ENCODE measurements at places on chromosomes 13 and 19. TPM values are rescaled to one million over a fixed set of nuclear protein-coding genes. Genes with fewer than 3 reads are reported as not detected.

DNA sequence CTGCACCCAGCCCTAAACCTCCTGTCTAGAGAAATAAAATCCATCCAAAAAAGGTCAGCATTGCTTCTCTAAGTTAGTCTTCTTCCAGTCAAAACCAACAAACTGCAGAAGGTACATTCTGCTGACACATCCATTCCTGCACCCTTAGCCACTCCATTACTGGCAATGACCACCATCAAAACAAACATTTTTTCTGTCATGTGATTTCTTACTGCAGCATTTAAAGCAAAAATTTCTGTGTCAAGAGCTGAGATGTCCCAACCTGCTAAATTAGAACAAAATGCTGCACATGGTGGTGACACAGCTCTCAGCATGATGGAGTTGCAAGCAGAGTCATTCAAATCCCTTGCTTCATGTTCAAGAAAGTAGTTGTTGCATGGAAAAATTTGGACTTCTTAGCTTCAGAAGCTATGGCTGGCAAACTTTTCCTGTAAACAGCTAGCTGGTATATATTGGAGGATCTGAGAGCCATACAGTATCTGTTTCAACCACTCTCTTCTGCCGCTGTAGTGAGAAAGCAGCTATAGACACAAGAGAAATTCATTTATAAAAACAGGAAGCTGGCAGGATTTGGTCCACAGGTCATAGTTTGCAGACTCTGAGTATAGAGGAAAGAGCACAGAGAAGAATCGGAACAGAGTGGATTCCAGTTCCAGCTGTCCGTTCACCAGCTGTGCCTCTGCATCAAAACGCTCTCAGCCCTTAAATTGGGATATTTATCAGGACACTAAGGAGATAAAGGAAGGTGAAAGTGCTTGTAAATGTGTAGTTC is 17.4 kb downstream of the RUBCNL start:
- no peaks in the 10 kb centered on the region for H3K27me3 ChIP-seq
- H3K36me3 ChIP-seq: no peaks in the 10 kb centered on the region
- H3K4me1 ChIP-seq: no peaks in the 10 kb centered on the region
- no peak overlapping the region for H3K27ac ChIP-seq
- no peak overlapping the region for H3K4me3 ChIP-seq
- no peak for DNase-seq

CD33 gene
- polyA plus RNA-seq: 0.61 TPM

- H3K27ac ChIP-seq: no peak overlapping the region
- no peaks in the 10 kb centered on the region for H3K36me3 ChIP-seq
- no peak for DNase-seq
- no peak overlapping the region for H3K4me3 ChIP-seq
- H3K27me3 ChIP-seq: no peaks in the 10 kb centered on the region
Measured at GRCh38 chr13:90793261-90793820, 554.1 kb upstream of the MIR17HG start.

DNA sequence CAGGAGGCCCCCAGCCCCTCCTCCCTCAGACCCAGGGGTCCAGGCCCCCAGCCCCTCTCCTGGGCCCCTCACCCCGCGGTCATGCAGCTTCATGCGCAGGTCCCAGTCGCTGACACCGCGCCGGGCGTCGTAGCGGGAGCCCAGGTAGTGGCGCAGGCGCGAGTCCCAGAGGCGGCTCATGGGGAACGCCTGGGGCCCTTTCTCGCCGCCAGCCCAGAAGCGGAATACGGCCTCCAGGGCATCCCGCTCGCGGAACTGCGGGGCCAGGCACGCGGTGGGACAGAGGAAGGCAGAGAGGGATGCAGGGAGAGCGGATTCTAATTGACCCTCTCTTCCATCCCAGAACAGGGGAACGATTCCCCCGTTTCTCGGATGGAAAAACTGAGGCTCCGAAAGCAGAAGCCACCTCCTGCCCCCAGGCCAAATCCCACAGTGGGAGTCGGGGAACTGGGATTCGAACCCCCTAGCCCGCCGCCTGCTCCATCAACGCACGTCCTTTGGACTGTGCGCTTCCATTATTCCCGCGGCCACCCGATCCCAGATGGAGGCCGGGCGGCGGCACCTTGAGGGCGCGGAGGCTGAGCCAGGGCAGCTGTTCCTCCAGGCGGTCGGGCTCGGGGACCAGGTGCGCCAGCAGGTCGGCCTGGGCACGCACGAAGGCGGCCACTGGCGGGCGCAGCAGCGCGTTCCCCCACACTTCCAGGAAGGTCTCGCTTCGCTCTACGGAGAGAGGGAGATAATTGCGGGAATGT is 4.2 kb upstream of the TNNI3 start:
- no peaks in the 10 kb centered on the region for H3K36me3 ChIP-seq
- no peaks in the 10 kb centered on the region for H3K4me1 ChIP-seq
- H3K27ac ChIP-seq: no peak overlapping the region
- no peak overlapping the region for H3K4me3 ChIP-seq
- no peak for DNase-seq

PRR12 gene
- polyA plus RNA-seq: 18.9 TPM

- DNase-seq: peak; percentile 43
- H3K36me3 ChIP-seq: no peaks in the 10 kb centered on the region
- H3K27ac ChIP-seq: no peak overlapping the region
- no peaks in the 10 kb centered on the region for H3K27me3 ChIP-seq
Measured at GRCh38 chr19:35743640-35744429, 1.4 kb downstream of the U2AF1L4 start.

GRCh38 chr19:929203-929890 is 3.5 kb downstream of the ARID3A start:
- H3K4me3 ChIP-seq: no peak overlapping the region
- no peaks in the 10 kb centered on the region for H3K36me3 ChIP-seq
- peaks cover 23% of the 10 kb centered on the region for H3K4me1 ChIP-seq
- no peaks in the 10 kb centered on the region for H3K27me3 ChIP-seq
- no peak for DNase-seq
- no peak overlapping the region for H3K27ac ChIP-seq

GRCh38 chr13:76489274-76489673 is 396.9 kb downstream of the KCTD12 start:
- no peak for DNase-seq
- H3K27ac ChIP-seq: no peak overlapping the region
- H3K4me3 ChIP-seq: no peak overlapping the region
- no peaks in the 10 kb centered on the region for H3K27me3 ChIP-seq

GRCh38 chr19:7934766-7935165 is 8.7 kb downstream of the TIMM44 start:
- H3K27ac ChIP-seq: no peak overlapping the region
- no peaks in the 10 kb centered on the region for H3K4me1 ChIP-seq
- no peaks in the 10 kb centered on the region for H3K27me3 ChIP-seq
- H3K4me3 ChIP-seq: no peak overlapping the region
- peaks cover 43% of the 10 kb centered on the region for H3K36me3 ChIP-seq

CFAP97D2 gene
- polyA plus RNA-seq: 1.2 TPM

DNA sequence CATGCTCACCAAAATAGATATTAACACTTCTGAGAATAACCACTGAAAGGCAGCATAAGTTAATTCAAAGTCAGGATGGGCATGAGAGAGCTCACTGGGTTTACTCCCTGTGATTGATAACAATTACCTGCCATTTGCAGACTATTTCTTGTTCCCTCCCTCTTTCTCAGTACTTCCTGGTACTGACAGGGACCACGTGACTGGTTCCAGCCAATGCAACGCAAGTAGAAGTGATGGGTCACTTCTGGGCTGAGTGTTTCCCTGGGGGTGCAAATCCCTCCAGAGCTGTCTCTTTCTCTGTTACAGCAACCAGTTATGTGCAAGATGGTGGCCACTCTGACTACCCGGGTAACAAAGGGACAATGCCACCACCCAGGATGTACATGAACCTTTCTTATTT is 118.8 kb downstream of the EFNB2 start:
- H3K4me3 ChIP-seq: no peak overlapping the region
- peaks cover 10% of the 10 kb centered on the region for H3K27me3 ChIP-seq
- no peak for DNase-seq
- no peaks in the 10 kb centered on the region for H3K36me3 ChIP-seq
- H3K4me1 ChIP-seq: no peaks in the 10 kb centered on the region

GRCh38 chr19:56823417-56823816 is 17.1 kb downstream of the PEG3 start:
- DNase-seq: no peak
- peaks cover 5% of the 10 kb centered on the region for H3K36me3 ChIP-seq
- H3K4me1 ChIP-seq: no peaks in the 10 kb centered on the region
- H3K4me3 ChIP-seq: no peak overlapping the region

CLDN10 gene
- 258 TPM for polyA plus RNA-seq

PGLYRP1 gene
- not detected for polyA plus RNA-seq

MAG gene
- 0.47 TPM for polyA plus RNA-seq

GRCh38 chr13:21849323-21849722 is 178.4 kb downstream of the FGF9 start:
- no peaks in the 10 kb centered on the region for H3K36me3 ChIP-seq
- no peaks in the 10 kb centered on the region for H3K4me1 ChIP-seq
- peaks cover 9% of the 10 kb centered on the region for H3K27me3 ChIP-seq
- H3K4me3 ChIP-seq: no peak overlapping the region
- H3K27ac ChIP-seq: no peak overlapping the region

EDNRB gene
- 6.4 TPM for polyA plus RNA-seq

CLDND2 gene
- polyA plus RNA-seq: 7.7 TPM

GRCh38 chr13:43631106-43631505 is 155.7 kb downstream of the ENOX1 start:
- no peaks in the 10 kb centered on the region for H3K27me3 ChIP-seq
- H3K36me3 ChIP-seq: no peaks in the 10 kb centered on the region
- H3K4me1 ChIP-seq: no peaks in the 10 kb centered on the region
- H3K27ac ChIP-seq: no peak overlapping the region

- no peaks in the 10 kb centered on the region for H3K36me3 ChIP-seq
- H3K27me3 ChIP-seq: no peaks in the 10 kb centered on the region
- no peak overlapping the region for H3K4me3 ChIP-seq
- no peak overlapping the region for H3K27ac ChIP-seq
Measured at GRCh38 chr13:44974056-44974793, 15.0 kb downstream of the NUFIP1 start.
